Adipocyte (in vitro differentiated cells): ENCODE measurements at places on chromosomes 11 and 22.

DNA sequence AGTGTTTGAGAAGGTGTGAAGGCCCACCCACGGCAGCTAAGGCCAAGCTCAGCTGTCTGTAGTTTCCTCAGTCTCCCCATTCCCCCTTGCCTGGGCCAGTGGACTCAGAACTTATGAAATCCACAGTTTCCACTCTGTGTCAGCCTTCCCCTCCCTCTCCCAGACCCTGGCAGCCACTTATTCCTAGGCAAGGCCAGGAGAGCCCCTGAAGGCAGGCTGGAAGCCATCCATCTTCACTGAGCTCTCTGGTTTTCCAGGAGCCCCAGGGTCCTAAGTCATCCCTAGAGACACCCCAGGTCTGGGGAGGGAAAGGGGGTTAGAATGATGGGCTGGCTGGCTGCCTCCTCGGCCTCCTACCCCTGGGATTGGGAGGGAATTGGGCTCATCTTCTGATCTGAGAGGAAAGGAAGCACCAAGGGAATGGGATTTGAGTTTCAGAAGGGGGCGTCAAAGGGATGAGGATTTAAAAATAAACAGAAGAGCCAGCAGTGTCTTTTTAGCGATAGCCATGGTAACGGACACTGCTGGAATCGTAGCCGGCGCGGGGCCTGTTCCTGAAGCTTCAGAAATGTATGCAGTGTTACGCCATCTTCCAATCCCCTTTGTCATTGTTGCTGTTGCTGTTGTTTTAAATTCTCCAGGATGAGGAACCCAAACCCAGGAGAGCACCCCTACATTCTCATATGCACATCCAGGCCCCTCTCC lies 561.1 kb upstream of the CADM1 start:
- DNase-seq = no peak

- no peak for DNase-seq
Observed at GRCh38 chr11:128484172-128484571, 103.2 kb downstream of the ETS1 start.

DNA sequence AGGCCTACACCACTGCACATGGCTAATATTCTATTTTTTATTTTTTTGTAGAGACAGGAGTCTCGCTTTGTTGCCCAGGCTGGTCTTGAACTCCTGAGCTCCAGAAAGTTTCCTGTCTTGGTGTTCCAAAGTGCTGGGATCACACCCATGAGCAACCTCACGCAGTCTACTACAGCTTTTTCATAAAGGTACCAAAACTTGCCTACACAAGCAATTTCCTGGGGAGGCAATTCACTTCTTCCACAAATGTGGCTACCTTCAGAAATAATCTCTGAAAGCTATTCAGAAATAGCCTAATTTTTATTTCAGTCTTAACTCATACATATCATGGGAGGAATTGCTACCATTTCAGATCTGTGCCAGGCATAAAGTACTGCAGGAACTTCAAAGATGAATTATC lies 11.4 kb downstream of the SLC35F2 start:
- DNase-seq = no peak

- DNase-seq = peak; percentile 42
Observed at GRCh38 chr11:574632-575312, 1.5 kb upstream of the PHRF1 start.

DNA sequence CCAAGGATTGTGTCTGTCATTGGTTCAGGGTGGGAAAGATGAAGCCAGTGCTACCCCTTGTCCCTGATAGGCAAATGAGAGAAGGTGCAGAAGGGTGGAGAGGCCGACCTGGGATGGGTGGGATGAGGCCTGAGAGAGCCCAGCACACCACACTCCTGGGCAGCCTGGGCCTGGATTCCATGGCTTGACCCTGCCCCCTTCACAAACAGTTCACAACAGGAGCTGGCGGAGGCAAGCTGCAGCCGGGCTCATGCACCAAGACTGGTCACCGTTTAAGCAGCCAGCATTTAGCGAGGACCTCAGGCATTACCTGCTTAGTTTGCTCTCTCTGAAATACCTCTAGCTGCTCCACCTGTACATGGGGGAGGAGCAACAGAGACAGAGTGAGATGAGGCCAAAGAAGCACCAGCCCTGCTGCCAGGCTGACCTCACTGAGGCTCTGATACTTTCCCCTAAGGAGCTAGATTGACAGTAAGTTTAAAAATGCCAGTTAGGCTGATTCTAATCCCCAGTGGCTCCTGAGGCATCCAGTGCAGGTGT lies 13.5 kb downstream of the IL18BP start:
- DNase-seq = no peak

DNA sequence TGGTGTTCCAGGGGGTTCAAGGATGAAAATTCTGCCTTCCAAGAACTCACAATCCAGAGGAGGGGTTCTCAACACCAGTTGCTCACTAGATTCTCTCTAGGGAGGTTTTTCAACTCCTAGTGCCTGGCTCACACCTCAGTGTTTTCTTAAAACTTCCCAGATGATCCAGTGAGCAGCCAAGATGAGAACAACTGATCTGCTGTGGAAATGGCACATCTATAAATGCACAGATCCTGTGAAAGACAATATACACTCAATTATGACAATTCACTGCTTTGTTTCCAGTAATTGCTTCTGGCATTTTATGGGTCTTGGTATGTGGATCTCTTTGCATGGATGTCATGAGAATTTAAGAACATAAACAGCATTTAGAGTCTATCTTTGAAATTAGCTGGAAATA lies 45.2 kb upstream of the PRSS23 start:
- DNase-seq = no peak

DNA sequence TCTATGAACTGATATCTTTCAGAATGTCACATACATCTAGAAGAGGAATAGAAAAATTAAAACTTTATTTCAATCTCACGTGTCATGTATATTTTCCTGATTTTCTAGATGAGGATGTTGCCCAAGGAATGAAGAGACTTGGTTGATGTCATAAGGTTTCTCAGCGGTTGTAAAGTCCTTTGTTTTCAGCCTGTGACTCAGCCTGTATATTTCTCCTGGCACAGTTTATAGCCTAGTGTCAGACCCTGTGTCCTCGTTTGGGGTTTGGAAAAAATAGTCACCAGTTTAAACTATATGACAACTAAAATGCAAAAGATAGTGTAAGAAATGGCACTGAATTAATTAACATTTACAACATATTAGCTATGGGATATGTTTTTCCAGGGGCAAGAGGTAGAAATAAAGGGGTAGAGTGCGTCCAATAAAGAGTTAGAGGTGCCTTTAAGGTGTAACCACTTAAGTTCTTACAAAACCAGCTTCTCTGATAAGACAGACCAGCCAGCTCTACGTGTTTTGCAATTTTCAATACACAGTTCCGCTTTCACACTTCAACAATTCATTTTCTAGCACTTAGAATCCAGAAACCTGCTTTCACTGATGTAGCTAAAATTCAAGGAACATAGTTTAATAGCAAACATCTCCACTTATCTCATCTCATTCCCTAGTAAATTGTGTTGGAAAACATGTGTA lies 1432.6 kb upstream of the TENM4 start:
- DNase-seq = no peak

DNA sequence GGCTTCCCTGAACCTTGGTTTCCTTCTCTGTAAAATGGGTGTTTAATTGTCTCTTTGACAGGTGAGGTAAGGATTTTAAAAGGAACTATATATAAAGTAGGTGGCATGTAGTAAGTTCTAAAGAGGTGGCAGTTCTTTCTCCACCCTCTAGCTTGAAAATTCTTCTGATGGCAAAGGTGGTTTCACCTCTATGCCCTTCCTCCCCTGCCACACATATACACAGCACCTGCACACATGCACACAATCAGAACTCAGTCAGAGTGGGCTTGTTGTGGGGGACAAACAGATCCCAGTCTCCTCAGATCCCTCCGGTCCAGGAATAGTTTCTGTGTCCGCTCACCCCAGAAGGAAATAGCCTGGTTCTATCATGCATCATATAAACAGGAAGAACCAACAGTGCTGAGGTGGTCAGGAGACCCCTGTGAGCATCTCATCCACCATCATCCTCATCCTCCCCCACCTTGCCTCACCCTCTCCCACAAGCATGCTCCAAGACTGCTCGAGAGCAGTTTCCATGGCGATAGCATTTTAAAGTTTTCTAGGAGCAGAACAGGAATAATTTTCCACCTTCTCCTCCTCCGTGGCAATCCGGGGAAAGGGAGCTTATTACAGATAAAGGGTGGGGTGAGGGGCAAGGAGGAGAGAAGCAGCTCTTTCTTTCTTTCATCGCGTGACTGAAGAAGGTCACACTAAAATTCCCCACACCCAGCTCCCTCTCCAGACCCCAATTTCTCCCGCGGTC lies 123.6 kb downstream of the CHST1 start:
- DNase-seq = no peak

GRCh38 chr11:9609841-9610240 lies 36.4 kb downstream of the WEE1 start:
- DNase-seq = no peak

- no peak for DNase-seq
Observed at GRCh38 chr11:28393348-28393747, 285.2 kb downstream of the METTL15 start.

GRCh38 chr22:20413217-20414058 lies 19.5 kb downstream of the ZNF74 start:
- DNase-seq = no peak

DNA sequence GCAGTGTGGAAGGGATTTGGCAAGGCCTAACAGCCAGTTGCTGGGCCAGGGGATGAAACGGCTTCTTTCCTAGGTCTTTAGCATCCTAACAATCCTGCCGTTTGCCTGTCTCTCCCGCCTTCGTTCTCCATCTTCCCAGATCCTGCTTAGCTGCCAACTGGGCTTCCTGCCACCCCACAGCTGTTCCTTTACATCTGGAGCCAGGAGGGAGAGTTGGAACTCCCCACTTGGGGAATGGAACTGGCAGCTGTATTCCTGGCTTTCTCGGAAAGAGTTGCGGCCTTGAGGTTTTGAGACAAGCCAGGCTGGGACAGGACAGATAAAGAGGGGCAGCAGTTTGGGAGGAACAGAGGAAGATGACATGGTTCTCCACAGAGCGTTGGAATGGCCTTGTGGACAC lies 59.6 kb downstream of the ST3GAL4 start:
- DNase-seq = peak; percentile 70

DNA sequence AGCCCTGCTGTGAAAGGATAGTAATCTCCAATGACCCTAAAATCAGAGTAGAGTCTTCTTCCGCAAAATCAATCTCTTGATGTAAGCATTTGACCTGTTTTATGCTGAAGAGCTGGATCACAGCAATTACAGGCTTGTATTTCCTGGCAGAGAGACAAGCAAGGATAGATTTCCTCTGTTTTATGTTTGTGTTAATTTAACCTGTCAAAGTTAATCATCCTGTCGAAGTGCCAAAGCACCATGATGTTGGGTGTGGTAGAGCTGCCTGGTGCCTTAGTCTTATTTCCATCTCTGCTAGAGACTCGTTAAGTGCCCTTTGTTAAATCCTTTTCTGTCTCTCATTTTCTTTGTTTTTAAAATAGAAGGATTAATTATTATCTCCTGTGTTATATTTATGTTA lies 248.1 kb downstream of the CNTN5 start:
- peak; percentile 13 for DNase-seq

DNA sequence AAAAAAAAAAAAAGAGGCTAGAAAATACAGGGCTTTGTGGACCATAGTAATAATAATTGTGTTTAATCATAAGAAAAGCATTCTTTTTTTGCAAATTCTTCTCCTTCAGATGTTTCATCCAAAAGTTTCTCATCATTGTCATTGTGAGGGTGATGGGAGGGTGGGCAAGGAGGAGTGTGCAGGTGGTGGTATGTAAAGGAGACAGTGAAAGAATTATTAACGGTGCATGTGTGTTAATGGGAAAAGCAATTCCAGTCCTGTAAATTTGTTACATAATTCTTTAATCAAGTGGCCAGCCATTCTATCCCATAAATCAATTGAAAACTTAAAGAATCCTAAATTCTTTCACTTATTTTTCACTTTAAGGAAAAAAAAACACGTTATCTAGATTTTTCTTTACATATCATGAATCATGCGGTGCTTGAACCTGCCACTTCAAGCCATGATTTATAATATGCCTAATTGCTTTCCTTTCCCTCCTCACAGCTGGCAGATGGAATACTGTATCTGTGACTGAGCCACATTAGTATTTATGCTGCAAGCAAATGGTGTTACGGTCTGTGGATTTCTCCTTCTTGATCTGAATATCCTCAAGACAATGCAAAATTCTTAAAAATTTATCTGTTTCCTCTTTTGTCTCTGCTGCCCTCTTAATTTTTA lies 318.5 kb downstream of the JRKL start:
- no peak for DNase-seq

DNA sequence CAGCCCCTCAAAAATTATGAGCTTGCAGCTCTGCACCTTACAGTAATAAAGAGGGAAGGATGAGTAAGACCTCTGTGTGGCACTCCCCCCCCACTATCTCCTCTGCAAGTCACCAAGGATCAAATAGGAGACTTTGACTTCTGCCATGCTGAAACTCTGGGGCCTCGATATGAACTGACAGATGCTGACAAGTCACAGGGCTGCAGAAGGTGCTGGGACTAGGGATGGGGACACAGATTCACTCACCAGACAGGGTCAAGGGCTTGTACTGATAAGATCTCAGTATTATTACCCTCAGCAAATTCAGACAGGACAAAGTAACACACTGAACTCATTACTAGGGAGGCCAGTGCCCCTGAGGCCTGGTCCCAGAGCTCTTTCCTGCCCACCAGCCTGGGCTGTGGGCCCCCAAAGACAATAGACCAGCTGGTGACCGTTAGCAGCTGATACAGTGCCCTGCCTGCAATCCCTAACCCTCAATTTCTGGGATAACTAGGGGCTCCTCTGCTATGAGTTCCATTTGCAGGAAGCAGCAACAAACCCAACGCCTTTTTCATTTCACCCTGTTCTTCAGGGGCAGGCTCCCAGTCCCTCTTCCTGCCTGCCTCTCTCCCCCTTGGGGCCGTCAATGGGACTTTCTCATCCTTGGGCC lies 20.1 kb downstream of the TMPRSS13 start:
- DNase-seq = no peak

- DNase-seq = no peak
Observed at GRCh38 chr22:36204001-36204631, 2.5 kb upstream of the APOL4 start.

DNA sequence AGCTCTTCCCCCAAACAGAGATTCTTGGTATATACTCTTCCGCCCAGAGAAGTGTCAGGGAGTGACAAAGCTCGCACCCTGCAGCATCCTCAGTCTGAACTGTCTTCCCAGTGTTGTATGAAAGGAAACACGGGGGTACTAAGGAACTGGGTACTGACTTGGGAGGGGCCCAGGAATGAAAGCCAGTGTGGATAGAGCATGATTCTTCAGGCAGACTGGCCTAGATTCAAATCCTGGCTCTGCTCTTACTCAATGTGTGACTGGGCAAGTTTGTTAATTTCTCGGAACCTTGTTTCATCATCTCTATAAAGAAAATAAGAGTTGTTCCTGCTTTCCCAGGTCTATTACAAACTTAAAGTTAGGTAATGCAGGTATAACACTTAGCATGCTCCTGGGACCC lies 266.0 kb upstream of the NARS2 start:
- DNase-seq = peak; percentile 86

GRCh38 chr11:66636411-66636810 lies 2.1 kb upstream of the RBM4 start:
- DNase-seq = no peak

GRCh38 chr11:9643751-9644150 lies 20.1 kb upstream of the SWAP70 start:
- DNase-seq = no peak

GRCh38 chr11:130156108-130157022 lies 3.2 kb upstream of the ST14 start:
- no peak for DNase-seq

GRCh38 chr22:47337161-47337621 lies 574.7 kb downstream of the TBC1D22A start:
- DNase-seq = peak; percentile 28

GRCh38 chr11:111776398-111777093 lies 10.4 kb upstream of the PPP2R1B start:
- DNase-seq = no peak
